ENCODE measurements at places on chromosomes 3 and 15.

DNA sequence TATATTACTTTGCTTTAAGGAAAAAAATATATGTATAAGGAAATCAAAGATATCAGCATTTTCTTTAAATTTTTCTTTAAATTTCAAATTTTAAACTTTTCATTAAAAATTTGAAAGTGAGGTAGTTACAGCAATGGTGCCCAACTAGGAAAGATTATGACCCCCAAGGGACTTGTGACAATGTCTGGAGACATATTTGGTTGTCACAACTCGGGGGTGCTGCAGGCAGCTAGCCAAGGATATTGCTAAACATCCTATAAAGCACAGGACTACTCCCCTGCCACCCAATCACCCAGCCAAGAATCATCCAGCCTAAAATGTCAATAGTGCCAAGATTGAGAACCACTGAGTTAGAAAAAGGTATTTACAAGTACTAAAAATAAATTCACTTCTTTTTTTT, 57.3 kb downstream of the SLC4A7 start:
- DNase-seq, result no peak

DNA sequence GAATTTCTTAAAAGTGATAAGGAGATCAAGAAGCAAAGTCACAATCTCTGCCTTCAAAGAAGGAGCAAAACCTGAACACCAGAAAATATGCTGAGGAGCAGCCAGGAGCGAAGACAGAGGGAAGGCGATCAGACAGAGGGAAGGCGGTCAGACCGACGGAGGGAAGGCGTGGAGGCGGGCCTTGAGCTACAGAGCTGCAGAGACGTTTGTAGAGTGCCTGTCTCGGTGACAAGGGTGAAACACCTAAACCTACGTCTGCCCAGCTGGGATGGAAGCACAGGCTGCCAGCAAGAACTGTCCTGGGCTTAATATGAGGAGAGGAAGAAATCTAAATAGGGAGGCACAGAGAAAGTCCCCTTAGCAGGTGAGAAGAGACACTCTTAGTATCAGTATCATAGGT, 476.0 kb downstream of the OCA2 start:
- no peak for DNase-seq

DNA sequence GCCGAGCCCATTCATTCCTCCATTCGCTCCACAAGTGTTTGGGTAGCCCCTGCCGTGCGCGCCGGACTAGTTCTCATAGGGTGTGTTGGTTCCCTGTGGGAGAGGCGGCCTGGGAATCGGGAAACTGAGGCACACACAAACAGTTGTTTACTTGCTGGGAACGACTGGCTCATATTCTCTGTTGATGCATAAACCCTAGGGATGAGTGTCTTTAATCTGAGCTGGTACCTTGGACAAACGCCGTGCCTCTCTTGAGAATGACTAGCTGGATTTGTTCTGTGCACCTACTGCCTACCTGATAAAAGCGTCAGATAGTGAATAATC, 737 bp downstream of the DNAJA4 start:
- DNase-seq, result no peak

GRCh38 chr3:152019508-152019907, 146.1 kb downstream of the SUCNR1 start:
- no peak for DNase-seq

GRCh38 chr15:39394496-39394895, 186.4 kb upstream of the THBS1 start:
- no peak for DNase-seq

DNA sequence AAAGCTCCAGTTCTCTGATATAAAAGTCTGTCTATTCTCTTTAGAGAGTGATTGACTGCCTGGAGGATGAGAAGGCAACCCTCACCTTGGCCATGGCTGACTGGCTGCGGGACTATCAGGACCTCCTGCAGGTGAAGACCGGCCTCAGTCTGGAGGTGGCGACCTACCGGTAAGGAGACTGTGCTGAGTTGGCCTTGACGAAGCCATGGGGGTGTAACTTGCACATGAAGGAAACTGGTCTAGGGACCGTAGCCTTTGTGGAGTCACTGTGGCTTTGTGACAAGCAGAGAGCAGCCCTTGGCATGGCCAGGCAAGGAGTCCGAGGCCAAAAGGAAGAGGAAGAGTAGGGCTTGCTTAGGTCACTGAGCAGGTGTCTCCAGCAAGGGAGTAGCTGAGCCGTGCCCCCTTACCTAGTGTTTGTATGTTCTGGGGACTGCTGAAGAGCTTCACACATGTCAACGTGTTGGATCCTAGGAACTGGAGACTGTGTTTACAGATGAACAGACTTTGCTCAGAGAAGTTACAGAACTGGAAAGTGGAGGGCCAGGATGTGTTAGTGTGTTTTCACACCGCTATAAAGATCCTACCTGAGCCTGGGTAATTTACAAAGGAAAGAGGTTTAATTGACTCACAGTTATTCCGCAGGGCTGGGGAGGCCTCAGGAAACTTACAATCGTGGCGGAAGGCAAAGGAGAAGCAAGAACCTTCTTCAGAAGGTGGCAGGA, 8.8 kb downstream of the SYNM start:
- no peak for DNase-seq

DNA sequence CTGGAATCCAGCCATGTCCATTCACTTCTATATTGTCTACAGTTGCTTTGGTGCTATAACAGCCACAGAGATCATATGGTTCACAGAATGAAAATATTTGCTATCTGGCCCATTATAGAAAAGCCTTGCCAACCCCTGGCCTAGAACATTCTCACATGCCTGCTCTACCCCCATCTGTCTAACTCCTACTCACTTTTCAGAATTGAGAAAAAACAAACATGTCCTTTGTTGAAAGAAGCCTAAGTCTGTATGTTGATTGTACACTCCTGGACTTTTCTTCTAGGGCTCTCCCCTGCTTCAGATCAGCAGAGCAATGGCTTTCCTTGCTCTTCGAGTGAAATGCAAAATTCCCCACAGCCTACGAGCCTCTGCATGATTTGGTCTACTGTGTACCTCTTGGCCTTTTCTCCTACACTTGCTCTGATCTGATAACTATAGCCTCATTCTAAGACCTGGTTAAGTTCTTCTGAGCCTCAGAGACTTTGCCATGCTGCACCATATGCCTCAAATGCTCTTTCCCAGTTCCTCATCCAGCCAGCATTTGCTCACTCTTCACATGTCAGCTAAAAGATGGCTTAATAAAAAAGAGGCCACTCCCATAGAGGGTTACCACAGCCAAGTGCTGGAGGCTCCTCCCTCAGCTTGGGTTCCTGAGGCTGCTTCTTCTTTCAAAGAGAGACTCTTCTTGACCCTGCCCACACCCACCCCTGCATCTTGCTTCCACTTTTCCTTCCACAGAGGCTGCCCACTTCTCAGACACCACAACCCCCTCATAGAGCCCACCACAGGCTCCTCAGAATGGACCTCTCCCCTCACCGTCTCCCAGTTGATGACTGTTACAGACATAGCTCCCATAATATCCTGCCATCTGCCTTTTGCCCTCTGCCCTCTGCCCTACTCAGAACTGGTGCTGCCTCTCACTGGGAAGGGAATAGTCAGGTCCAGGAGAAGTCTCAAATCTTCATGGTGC, 22.9 kb upstream of the DCLK3 start:
- no peak for DNase-seq
